ENCODE measurements at places on chromosomes 6 and 20.

- DNase-seq, result no peak
These were observed 703.8 kb downstream of the RFPL4B start for GRCh38 chr6:113050979-113051378.

DNA sequence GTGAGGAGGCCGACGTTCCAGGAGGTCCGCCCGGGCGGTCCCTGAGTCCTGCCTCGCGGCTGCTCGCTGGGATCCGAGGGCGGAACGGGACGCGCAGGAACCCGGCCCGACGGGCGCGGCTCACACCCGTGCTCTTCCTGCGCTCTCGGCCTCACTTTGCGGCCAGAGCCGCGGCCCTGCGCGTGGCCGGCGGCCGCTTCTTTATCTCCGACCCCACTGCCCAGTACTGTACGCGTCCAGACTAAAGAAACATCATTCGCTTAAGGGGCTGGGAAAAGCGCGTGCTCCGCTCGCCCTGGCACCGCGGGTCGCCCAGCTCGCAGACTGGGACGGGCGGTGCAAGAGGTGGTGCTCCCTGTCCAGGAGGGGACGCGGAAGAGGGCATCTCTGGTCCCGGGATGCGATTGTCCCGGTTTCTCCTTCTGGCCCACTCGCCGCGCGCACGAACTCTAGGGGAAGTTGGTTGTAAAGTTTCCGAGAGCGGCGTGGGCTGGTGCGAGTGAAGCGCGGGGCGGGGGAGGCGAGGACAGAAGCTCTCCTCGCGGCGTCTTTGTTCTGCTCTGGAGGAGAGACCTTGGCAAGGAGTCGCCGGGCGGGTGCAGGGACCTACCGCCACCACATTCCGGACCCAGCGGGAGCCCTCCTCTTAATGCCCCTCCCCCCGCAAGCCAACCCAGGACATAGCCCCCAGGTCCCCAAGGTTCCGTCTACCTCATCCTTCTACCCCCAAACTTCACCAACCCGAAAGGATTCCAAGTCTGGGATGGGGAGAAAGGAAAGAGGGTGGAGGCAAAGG lies 71.0 kb downstream of the SOX4 start:
- no peak for DNase-seq

GRCh38 chr20:61185841-61186601 lies 66.0 kb upstream of the CDH4 start:
- no peak for DNase-seq

- DNase-seq, result peak; percentile 40
These were observed 184.6 kb downstream of the ATXN1 start for GRCh38 chr6:16576451-16577368.

- no peak for DNase-seq
These were observed 15.7 kb downstream of the MANEA start for GRCh38 chr6:95593025-95593424.

GRCh38 chr6:30700340-30700739 lies 9.6 kb upstream of the NRM start:
- no peak for DNase-seq

DNA sequence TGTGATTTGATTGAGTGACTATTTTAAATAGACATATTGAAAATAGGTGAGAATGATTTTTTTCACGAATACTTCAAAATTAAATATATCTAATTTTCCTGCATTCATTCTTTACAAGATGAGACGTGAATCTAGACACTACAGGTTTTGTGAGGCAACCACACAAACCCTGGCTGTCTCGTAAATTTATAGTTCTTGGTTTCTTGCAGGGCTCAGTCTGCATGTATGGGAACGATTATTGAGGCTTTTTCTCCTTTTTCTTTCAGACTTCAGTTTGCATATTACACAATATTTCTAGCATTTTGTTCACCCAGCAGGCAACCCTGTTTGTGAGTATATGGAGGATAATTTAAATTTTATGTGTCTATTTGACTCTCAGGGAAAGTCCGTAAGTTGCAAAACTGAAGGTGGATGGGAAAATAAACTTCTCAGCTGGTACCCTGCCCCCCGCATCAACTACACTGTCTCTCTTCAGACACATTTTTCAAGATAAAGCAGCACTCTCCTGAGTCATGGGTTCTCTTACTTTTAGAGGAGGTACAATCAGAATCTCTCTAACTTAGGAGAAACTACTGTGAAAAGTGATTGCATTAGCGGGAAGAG lies 1349.3 kb downstream of the GRIK2 start:
- DNase-seq, result no peak

GRCh38 chr20:37501940-37502339 lies 19.1 kb upstream of the NNAT start:
- DNase-seq, result no peak

GRCh38 chr6:39430871-39431523 lies 108.5 kb upstream of the KCNK16 start:
- DNase-seq, result peak; percentile 14

- no peak for DNase-seq
These were observed 1.4 kb downstream of the C6orf132 start for GRCh38 chr6:42140756-42141602.

Data from activated CD4-positive, alpha-beta memory T cell treated with anti-CD3 and anti-CD28 coated beads for 36 hours (primary cell).